Ovary (tissue), 10 donors: ENCODE measurements at places on chromosomes 13 and 19. TPM values are rescaled to one million over a fixed set of nuclear protein-coding genes. Genes with fewer than 3 reads are reported as not detected.

The ZNF235 gene
- polyA plus RNA-seq: 4.5 TPM

The KLK12 gene
- polyA plus RNA-seq: not detected

The GNG7 gene
- 7.8 TPM for polyA plus RNA-seq

The CD70 gene
- not detected for polyA plus RNA-seq

The RFPL4A gene
- not detected for polyA plus RNA-seq

The AP1M2 gene
- polyA plus RNA-seq: 0.19 TPM

The CYP2B6 gene
- not detected for polyA plus RNA-seq
